Stimulated activated CD4-positive, alpha-beta T cell treated with anti-CD3 and anti-CD28 coated beads, Interleukin-1b, Interleukin-23, amount 100 ng/mL, for 1 hour (primary cell): ENCODE measurements at places on chromosomes 2 and 18.

DNA sequence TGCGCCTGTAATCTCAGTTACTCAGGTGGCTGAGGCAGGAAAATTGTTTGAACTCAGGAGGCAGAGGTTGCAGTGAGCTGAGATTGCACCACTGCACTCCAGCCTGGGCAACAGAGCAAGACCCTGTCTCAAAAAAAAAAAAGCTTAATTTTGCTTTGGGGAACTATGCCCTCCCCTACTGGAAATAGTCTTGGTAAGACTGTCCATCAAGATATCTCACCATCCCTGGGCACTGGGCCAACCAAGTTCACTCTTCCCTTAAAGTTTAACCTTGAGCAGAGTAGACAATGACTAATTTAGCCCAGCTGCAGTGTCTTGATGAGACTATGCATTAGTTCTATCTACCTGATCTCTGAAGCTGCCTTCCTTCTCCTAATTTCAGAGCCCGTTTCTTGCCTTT lies 44.7 kb downstream of the ASXL2 start:
- DNase-seq: no peak

- DNase-seq: no peak
These were observed 57.6 kb upstream of the IGFBP5 start for GRCh38 chr2:216752855-216753505.

- DNase-seq: no peak
These were observed 160.4 kb downstream of the GULP1 start for GRCh38 chr2:188452084-188452483.

- DNase-seq: no peak
These were observed 155.6 kb downstream of the TTC27 start for GRCh38 chr2:32783469-32783868.

DNA sequence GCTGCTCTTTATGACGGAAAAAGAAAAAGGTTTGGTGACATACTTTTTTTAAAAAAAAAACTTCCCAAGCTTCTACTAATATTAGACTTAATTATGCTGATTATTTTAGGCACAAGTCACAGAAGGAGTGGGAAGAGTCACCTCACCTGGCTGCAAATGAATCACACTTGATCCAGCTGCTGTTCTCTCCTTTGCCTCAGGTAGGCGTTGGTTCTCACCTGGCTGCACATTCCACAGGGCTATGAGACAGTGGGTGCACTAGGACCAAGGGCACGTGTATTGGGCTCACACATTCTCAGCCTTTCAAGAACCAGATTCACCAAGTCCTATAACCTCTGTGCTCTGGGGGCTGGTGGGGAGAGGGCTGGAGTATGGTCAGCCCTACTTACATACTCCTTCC lies 93.3 kb downstream of the TGFA start:
- no peak for DNase-seq

- no peak for DNase-seq
These were observed 2113.3 kb upstream of the PIK3C3 start for GRCh38 chr18:39841482-39842365.
